CD8-positive, alpha-beta T cell (primary cell): ENCODE measurements at places on chromosomes 12 and 14.

- peak; percentile 13 for DNase-seq
Observed at GRCh38 chr12:54596526-54596946, 8.1 kb upstream of the PPP1R1A start.

DNA sequence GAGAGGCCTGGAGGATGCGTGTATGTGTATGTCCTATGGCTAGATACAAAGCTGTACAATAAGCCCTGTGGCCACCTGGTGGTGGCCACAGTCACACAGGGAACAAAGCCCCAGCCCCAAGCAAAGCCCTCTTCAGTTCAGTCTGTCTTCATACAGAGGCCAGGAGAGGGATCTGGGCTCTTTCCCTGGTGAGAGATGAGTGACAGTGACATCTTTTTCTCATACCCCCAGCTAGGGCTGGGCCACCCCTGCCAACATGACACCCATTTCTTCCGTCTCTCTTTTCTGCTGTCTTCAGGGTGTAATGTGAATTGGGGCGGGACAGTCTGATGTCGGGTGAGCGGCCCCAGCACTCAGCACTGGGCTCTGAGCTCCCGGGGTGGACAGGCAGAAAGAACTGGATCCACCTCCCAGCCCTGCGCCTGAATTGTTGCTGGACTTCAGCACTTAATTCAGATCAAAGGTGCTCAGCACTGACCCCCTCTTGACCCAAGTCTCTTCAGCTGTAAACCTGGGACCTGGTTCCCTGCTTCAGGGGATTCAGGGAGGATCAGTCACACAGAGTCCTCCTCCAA lies 59.8 kb downstream of the SERPINA3 start:
- no peak for DNase-seq

GRCh38 chr12:128548949-128549348 lies 274.8 kb downstream of the SLC15A4 start:
- no peak for DNase-seq

GRCh38 chr12:95557625-95558024 lies 6.3 kb upstream of the USP44 start:
- no peak for DNase-seq

DNA sequence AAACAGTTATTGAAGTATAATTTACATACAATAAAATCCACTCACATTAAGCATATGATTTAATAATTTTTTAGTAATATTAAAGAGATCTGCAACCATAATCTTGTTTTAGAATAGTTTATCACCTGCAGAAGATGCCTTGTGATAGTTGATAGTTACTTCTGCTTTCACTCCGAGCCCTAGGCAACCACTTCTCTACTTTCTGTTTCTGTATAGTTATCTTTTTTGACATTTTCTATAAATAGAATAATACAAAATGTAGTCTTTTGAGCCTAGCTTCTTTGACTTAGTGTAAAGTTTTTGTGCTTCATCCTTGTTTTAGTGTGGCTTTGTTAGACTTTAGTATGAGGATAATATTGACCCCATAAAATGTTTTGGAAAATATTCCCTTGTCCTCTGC lies 111.0 kb downstream of the MNAT1 start:
- DNase-seq, result no peak

GRCh38 chr12:62684570-62685295 lies 218.1 kb downstream of the MON2 start:
- no peak for DNase-seq

DNA sequence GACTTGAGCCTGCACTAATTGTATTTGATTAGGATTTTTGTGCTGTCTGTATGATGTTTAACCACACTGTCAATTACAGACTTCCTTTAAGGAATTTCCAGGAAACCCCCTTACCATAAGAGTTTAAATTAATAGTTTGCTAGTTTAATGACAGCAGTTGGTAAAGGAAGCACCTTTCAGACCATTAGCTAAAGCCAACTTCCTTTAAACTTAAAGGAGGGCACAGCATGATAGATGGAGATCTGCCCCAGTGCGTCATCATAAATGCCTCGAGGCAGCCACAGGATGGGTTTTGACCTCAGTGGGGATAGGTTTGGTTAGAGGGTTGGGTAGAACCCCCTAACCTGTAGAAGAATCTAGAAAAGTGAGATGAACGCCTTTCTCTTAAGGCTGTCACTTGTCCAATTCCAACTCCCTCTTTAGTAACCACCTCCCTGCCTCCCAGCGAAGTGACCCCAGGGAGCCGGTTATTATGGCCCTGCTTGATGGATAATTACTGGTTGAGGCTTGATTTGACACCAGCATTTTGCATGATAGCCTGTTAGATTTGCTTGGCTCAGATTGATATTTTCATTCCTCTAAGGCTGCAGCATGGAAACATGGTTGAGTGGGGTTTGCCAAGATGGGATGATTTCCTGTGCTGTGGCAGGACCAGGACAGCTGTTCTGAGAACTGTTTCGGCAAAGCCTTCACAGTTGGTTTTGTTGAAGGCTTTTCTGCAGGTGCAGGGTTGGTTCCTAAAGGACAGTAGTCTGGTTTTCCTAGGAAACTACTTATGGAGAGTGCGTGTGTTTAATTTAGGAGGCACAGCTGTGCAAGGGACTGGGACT lies 62.7 kb downstream of the CHST11 start:
- peak; percentile 60 for DNase-seq

GRCh38 chr12:54173906-54174471 lies 14.8 kb downstream of the SMUG1 start:
- no peak for DNase-seq

DNA sequence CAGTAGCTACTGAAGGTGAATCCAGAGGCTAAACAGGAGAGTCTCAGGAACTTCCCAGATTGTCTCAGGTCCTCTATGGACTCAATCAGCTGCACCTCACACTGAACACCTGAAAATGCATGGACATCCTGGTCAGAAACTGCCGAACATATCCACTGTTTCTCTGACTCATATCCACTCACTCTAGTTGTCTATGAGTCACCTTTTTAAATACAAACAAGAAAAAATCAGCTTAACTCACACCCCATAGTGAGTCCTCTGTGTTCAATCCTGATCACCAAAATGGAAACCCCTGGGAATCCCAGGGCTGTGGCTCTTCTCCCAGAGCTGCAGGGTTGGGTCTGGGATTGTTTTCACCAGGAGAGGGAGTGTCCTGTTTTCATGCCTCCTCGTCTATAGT lies 556.7 kb downstream of the TMEM121 start:
- DNase-seq, result no peak

DNA sequence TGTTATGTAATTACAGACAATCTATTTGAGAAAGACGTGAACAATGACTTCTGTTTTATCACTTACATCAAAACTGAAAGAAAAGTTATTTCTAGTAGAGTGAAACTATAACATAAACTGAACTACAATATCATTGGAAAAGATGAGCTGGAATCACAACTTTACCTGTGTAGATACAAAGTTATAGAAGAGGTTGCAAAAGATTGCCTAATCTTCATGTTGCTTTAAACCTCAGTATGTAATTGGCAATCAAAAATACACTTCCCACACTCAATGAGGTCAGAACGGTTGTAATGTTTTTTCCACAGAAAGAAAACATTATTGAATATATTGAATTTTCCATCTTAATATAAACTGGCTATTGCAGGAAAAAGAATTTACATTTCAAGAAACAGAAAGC lies 37.7 kb upstream of the GXYLT1 start:
- DNase-seq, result no peak

- peak; percentile 62 for DNase-seq
Observed at GRCh38 chr12:47767216-47767724, 5.8 kb upstream of the SLC48A1 start.

GRCh38 chr14:93870377-93870776 lies 56.8 kb upstream of the FAM181A start:
- DNase-seq, result no peak

- peak; percentile 46 for DNase-seq
Observed at GRCh38 chr12:15532364-15532977, 210.2 kb downstream of the PTPRO start.

- DNase-seq, result no peak
Observed at GRCh38 chr12:107917912-107918800, 143.7 kb downstream of the ASCL4 start.

GRCh38 chr12:22069851-22070250 lies 23.8 kb downstream of the CMAS start:
- no peak for DNase-seq

DNA sequence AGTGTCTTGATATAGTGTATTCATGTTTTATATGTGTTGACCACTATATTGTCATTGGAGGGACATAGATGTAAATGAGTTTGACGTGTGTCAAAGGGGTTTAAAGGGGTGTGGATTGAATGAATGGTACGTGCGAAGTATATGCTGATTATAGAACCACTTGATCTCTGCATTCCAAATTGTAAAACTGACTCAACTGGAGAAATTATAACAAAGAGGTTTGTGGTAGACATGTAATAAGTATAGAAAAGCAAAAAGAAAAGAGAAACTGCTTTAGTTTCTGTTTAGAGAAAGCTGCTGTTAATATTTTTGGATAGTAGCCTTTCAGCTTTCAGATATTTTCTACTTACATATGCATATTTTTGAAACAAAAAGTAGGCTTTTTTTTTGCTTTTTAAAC lies 8.9 kb upstream of the MYRFL start:
- no peak for DNase-seq

- no peak for DNase-seq
Observed at GRCh38 chr14:30179381-30180130, 251.9 kb upstream of the PRKD1 start.

DNA sequence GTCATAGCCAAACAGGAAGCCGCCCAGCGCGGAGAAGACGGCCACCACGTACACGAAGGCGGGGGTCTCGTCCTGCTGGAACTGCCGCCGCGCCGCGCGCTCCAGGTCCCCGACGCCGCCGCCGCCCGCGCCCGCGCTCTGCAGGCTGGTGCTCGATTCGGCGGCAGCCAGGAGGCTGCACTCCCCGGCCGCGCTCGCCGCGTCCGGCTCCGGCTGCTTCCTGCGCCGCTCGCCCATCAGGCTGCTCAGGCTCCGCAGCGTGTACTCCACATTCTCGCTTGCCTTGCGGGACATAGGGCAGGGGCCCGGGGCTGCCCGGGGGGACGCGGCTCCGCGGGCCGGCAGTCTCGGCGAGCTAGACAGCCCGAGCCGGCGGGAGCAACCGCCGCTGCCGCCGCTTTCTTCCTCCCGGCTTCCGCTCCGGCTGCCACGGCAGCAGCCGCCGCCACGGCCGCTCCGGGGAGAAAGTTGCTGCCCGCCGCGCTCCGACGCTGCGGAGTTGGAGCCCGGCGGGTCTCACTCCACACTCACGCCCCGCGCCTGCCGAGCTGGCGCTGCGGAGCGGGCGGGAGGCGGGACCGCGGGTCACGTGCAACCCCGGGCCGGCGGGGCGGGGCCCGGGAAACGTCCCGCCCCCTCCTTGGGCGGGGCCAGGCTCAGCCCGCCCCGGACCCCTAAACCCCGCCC lies at the start of gene SLC2A13:
SLC2A13 (minus strand) TSS at position 567 of the 687 bp plus-strand sequence; CDS start at position 294, 273 bp downstream.
- DNase-seq, result peak; percentile 78

DNA sequence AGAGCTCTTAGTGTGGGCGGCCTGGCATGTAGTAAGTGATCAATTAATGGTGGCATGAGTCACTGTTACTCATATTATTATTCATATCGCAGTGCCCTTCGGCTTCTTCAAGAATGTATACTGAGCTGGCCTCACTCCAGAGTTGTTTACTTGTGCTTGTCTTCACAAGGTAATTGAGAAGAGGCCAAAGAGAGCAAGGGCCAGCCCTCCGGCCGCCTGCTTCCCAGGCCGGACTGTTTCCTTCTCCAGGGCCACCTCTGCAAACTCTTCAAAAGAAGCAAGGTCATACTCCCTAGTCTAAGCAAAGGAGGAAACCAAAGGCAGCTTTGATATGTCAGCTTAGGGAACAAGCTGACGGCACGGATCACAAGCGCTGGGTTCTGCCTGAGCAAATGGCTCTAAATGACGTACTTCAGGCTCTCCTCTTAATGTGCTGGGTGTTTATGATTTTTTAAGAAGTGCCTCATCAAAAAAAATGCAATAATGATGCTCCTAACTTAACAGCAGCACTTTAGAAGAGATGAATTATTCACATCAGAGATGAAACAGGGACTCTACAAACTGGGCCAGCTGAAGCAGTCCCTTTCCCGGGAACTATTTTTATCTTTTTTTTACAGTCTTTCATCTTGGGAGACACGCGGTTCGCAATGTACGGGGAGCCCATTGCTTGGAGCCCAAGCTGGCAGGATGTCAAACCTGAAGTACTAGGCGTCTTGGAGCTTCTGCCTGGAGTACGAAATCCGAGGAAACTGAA lies 65.6 kb upstream of the DLK1 start:
- DNase-seq, result no peak
